Glomerular endothelial cell (primary cell): ENCODE measurements at places on chromosomes 5 and 9. TPM values are rescaled to one million over a fixed set of nuclear protein-coding genes. Genes with fewer than 3 reads are reported as not detected.

- no peak for DNase-seq
These were observed 174.0 kb downstream of the HMHB1 start for GRCh38 chr5:143985832-143986515.

The PPIC gene
- total RNA-seq, result 34.0 and 57.3 TPM in 2 replicates

DNA sequence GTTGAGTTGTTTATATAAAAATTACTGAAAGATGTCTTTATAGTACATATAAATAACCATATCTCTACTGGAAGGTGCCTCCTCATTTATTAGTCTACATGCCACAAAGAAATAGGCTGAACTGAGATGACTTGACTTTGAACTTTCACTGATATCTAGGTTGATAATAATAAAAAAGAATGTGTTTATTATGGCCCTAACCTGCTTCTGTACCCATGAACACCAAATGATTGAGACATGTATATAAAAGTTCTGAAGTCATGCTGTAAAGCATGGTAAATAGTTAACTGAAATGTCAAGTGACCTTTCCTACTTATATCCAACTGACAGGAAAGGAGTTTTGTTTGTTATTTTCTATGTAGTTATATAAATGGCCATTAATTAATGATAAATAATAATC, 33.2 kb upstream of the GRAMD2B start:
- DNase-seq, result no peak

The UBE2QL1 gene
- total RNA-seq, result not detected in 2 replicates

The NUTM2G gene
- not detected in 2 replicates for total RNA-seq

The RGS7BP gene
- 23.9 and 24.1 TPM in 2 replicates for total RNA-seq

DNA sequence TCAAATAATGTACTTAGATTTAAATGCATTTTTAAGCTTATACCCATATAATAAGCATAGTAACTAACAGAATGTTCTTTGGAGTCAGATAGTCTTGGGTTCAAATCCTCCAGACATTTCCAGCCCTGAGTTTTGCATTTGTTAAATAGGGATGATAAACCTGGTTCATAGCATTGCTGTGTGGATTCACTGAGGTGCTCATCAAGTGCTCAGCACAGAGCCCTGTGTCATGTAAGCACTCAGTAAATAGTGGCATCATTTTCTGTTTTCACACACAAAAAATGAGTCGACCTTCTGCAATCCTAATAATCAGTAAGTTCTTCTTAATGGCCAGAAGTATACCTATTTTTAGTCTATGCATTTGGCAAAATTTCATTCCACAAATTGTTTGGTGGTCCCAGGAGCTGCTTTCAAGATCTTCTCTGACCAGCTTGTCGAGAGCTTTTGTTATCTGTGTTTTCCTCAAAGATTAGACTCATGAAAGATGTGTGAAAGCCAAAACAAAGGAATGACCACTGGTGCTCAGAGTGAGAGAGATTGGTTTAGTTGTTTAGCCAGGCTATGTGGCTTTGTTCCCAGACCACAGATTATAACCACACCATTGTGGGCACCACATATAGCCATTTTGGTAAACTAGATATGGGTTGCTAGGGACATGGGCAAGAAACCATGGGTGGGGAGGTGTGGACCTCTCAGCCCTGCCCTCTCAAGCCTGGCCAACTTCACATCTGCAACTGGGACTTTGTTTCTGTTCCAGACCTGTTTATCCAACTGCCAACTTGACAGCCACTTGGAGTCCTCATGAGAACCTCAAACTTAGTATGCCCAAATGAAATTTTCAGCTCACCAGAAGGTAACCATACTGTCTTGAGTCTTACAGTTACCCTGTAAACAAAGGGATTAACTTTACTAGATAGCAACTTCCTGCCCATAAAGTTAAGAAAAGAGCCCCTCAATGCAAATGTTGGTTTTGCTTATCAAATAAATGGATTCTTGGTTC, 45.0 kb downstream of the DOCK8 start:
- no peak for DNase-seq

- no peak for DNase-seq
These were observed 103.2 kb downstream of the NSG2 start for GRCh38 chr5:174148721-174149120.

DNA sequence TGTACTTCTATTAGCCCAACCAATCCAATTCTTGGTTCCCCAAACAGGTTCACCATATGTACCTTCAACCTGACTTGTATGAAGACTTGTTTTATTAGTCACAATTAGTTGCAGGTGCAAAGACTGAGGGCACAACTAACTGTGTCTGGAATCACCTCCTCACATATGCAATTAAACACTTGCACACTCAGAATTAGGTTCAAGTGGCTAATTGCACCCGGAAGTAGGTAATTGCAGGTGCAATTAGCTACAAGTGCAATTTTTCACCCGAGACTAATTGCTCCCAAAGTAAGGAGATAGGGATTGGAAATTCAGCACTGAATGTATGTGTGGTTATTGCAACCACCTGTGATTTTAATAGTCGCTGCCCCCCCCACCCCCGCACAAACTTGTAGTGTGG, 338.9 kb downstream of the ZSWIM6 start:
- no peak for DNase-seq

- DNase-seq, result no peak
These were observed 239.3 kb upstream of the PAPPA start for GRCh38 chr9:115914291-115914690.

DNA sequence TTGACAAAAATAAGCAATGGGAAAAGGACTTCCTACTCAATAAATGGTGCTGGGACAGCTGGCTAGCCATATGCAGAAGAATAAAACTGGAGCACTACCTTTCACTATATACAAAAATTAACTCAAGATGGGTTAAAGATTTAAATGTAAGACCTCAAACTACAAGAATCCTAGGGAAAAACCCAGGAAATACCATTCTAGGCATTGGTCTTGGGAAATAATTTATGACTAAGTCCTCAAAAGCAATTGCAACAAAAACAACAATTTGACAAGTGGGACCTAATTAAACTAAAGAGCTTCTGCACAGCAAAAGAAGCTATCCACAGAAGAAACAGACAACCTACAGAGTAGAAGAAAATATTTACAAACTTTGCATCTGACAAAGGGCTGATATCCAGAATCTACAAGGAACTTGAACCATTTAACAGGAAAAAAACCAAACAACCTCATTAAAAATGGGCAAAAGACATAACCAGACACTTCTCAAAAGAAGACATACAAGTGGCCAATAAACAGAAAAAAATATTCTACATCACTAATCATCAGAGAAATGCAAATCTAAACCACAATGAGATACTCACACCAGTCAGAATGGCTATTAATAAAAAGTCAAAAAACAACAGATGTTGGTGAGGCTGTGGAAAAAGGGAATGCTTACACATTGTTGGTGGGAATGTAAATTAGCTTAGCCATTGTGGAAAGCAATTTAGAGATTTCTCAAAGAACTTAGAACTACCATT, 75.2 kb upstream of the CPEB4 start:
- DNase-seq, result no peak

- no peak for DNase-seq
These were observed 35.3 kb upstream of the SMARCA2 start for GRCh38 chr9:1979741-1980367.

The TPM2 gene
- total RNA-seq, result 290 and 300 TPM in 2 replicates

The OTULINL gene
- 0.34 and 1.4 TPM in 2 replicates for total RNA-seq

GRCh38 chr5:169071-169727, 22.1 kb upstream of the LRRC14B start:
- no peak for DNase-seq

DNA sequence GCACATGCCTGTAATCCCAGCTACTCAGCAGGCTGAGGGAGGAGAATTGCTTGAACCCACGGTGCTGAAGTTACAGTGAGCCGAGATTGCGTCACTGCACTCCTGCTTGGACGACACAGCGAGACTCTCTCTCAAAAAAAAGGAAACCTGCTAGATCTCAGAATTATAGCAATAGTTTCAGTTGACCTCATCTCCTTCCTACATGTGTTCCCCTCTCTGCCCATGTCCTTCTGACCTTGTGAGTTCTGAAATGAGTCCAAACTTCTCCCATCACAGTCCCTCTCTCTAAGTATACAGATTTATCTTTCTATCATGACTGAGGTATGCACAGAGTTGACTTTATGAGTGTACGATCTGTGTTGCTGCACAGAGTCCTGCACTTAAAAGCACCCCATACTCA, 44.6 kb upstream of the SHOC1 start:
- DNase-seq, result no peak

GRCh38 chr5:154189256-154189818, 1.2 kb upstream of the GALNT10 start:
- DNase-seq, result no peak

DNA sequence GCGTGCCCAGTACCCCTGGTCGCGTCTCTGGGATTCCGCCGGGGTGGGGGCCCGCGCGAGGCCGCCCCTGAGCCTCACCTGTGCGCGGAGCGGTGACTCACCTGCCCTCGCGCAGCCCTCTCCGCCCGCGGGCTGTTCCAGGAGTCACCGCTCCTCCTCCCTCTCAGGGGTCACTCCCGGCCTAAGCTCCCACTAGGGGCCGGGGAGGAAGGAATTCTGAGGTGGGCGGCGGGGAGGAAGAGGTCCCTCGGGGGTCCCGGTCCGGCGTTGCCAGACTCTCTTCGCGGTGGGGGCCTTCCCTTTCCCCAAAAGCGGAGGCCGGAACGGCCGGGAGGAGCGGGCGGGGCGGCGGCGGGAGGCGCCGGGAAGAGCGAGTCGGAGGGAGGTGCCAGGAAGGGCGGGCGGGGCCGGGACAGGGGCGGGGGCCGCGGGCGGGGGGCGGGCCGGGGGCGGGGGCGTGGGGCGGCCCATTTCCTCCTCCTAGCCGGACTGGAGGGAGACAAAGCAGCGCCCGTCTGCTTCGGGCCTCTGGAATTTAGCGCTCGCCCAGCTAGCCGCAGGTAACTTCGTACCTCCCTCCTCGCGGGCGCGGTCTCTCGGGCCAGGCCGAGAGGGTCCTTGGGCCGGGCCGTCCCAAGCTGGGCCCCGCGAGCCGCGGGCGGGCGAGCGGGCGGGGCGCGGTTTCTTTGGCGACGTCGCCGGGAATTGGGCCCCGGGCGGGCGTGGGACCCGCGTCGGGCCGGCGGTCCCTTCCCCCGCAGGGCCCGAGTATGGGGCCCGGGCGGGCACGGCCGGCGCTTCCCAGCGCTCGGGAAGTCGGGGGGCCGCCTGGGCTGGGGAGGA, at the start of gene CTNNA1:
CTNNA1 (plus strand) TSS at position 475 of the 843 bp plus-strand sequence. CDS start 28,500 bp downstream, outside the sequence.
- no peak for DNase-seq

DNA sequence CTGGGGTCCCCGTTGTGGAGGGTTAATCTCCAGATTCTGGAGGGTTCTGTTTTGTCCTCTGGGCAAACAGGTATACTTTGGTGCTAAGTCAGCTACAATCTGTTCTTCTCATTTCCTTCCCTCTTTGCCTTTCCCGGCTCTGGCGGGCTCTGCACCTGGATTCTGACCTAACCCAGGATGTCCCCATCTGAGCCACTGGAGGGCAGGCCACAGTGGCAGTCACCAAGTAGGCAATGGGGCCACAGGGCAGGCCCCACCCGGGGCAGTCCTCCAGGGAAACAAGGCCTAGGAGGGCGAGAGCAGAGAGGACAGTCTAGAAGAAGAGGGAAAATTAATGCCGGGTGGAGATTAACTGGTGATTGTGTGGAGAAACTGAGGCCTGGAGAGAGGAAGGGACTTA, 40.4 kb upstream of the HRH2 start:
- DNase-seq, result no peak

GRCh38 chr5:26192486-26192885, 845.9 kb downstream of the CDH9 start:
- DNase-seq, result no peak

DNA sequence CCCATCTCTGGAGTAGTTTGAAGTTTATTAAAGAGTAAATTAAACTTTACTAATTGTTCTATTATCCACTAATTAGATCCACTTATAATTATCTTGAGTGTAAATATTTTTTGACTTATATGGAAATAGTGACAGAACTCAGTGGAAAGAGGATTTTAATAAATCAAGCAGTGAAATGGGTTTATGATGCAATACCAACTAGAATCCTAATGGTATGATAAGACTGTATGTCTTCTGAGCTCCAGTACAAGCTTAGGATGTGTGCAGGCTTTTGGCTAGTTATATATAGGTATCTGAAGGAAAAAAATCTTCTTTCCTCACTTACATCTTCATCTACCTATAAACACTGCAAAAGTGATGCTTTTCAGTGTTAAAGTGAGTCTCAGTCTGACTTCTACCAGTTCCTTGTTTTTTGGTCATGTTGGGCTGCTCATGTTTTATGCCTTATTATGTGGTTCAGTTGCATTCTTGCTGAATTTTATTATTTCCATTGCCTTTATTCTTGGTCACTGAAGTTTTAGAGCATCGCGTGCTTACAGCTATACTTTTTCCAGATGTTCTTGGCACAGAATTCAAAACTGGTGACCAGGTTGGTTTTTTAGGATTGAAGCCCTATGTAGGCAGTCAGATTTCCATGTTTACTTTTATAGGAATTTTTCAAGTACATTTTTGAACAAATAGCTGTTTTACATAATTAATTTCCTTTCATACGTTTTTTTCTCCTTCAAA, 30.5 kb downstream of the XRCC4 start:
- no peak for DNase-seq

- no peak for DNase-seq
These were observed 466.1 kb downstream of the SPATA31D1 start for GRCh38 chr9:82454509-82455190.

The SLC6A7 gene
- not detected in 2 replicates for total RNA-seq

GRCh38 chr9:90847971-90848370, 46.4 kb downstream of the SYK start:
- DNase-seq, result no peak

DNA sequence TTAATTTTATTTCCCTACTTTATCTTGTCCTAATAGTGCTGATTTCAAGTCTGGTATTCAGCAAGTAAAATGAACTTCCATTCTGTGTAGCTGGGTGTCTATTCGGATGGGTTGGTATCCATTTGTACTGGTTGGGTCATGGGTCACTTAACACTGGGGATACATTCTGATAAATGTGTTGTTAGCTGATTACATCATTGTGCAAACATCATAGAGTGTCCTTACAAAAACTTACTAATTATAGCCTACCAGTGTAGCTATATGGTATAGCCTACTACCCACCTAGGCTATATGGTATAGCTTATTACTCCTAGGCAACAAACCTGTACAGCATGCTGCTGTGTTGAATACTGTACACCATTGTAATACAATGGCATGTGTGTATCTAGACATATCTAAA, 1373.7 kb upstream of the DMAC1 start:
- DNase-seq, result no peak

The PCDHGA11 gene
- 12.3 and 17.5 TPM in 2 replicates for total RNA-seq

The CAMK4 gene
- 1.0 and 5.8 TPM in 2 replicates for total RNA-seq

DNA sequence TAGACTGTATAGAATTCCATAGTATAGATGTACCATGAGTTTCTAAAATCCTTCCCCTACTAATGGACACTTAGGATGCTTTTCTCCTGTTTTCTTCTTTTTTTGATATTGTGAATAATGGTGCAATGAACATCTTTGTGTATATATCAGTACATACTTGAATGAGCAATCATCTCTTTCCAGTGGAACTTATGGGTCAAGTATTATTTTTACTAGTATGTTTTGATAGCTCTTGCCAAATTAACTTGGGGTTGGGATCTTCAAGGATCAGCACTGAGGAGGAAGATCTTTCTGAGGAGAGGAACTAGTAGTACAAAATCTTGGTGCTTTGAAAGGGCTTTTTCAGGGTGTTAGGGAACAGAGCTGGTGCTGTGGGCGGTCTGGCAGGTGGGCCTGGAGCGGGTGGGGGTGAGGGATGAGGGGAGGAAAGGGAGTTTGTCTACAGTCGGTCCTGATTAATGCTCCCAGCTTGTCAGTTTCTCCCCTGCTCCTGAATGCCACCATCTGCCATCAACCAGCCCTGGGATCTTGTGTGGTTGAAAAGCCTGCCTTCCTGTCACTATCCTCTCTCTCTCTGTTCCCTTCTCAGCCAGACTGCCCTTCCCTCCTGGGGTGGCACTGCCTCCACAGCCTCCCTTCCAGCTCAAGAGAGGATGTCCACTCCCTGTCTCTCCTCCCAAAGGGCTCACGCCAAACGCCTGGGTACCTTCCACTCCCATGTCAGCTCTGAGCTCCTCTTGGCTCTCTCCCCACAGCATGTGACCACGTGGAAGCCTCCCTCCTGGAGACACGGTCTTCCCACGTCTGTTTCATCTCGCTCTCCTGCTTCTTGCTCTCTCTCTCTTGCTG, 185.9 kb downstream of the DAB2IP start:
- no peak for DNase-seq
